CD4-positive, alpha-beta T cell treated with Interleukin-1 beta for 1 hour (primary cell): ENCODE measurements at places on chromosomes 7 and 10.

- no peak for DNase-seq
These were observed 205.9 kb upstream of the SEMA3D start for GRCh38 chr7:85392789-85393188.

DNA sequence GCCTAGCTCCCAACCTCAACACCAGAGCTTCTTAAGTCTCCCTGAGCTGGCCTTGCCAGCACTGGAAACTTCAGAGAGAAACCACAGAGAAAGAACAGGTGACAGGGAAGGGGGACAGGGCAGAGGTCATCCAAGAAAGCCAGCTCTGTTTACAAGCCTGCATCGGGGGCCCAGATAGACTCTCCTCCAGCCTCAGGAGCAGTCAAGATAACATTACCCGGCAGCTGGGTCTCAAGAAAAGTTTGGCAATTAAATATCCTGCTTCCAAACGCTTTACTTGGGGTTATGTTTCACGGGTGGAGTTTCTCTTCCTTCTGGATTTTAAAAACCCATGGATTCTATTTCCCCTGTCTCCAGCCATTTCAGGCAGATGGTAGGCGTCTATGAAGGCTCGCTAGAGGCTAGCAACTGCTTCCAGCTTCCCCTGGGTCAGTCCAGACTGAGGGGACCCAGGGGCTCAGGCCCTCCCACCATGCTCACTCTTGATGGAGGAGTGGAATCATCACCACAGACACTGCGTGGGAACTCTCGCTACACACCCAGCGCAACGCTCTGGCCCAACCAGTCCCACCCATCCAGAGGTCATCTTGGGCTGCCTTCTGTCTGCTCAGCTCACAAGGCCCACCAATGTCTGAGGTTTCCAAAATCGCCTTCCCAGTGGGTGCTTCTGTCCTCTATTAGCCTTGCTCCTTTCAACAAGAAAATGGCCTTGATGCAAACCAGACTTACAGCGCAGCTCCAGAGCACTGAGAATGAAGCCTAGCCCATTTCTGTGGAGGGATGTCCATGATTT is 48.8 kb downstream of the SH3PXD2A start:
- DNase-seq: no peak

- no peak for DNase-seq
These were observed 157.4 kb downstream of the NXPH1 start for GRCh38 chr7:8590791-8591190.

DNA sequence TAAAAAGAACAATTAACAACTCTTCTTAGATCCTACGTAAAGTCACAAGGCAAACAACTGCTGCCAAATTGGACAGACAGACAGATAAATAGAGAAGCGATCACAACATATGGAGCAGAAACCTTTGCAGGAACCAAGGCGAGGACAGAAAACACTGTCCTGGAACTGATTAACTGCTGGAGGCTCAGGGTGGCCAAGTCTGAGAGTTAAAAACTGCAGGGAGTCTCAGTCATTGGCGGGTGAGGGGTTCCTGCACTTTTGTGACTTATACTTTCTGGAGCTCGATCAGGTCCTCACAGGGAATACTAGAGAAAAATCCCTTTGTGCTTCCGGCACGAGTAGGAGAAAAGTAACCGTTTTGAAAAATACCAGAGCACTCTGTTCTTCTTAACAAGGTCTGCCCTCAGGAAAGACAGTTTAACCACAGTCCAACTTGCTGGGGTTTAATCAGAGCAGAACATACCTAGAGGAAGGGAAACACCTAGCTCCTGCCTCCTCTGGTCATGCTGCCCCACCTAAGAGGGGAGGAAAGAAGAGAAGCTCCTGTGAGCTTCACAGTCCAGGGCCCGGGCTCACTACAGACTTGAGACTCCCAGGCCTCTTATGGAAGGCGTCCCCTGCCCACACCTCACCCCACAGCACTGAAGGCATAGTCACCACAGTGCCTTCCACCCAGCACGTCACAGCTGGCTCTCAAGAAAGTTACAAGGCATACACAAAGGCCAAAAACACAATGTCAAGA is 74.9 kb downstream of the LARP4B start:
- DNase-seq: no peak

DNA sequence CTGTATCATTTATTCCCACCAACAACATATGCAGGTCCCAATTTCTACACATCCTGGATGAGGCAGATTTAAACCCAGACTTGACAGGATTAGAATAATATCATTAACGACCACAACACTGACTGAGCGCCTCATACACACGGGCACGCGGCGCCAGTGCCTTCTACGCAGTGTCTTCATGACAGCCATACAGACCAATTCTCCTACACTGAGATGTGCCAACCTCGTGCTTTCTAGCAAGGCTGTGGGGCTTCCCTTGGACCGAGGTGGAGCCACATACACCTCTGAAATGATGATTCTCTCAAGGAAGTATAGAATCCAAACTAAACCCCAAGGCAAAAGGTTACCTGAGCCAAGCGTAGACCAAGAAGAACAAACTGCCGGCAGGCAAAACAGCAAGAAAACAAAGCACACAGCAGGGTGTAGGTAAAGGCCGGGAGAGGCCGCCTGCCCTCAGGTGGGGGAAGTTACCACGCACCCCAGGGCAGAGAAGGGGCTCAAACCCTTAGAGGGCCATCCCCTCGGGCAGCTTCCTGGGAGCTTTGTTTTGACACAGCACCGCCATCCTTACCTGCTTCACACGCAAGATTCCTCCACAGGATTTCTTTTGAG is 75.8 kb downstream of the DLG5 start:
- DNase-seq: no peak

DNA sequence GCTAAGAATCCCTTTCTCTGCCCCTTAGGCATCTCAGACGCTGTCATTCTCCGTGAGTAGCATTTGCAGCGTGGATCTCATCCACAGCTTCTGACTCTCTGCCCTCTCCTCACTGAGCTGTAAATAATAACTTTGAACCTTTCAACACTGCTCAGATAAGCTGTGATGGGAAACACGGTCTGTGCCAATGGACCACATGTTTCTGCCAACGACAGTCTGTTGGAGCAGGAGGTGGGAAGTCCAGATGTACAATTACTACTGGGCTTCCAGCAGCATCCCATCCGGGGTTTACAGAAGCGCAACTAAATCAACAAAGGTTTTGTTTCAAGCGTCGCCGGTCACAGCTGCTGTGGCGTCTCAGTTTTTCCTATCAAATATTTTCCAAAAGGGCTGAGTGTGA is 1110.6 kb downstream of the TYW1 start:
- no peak for DNase-seq

DNA sequence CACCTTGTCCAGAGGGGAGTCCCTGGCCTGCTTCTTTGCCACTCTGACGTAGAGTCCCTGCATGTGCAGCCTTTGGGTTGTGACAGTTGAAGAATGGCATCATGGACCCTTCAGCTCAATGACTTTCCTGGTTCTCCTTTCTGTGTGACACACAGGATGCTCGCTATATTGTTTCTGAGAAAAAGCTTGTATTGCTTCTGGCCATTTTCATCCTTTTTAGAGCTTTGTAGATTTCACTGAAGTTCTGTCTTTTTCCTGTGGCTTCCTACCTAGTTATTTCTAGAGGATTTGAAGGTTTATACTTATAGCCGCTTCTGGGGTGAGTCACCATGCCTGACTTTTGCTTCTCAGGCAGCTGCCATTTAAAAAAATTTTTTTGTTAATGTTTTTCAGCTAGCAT is 27.0 kb downstream of the SND1 start:
- DNase-seq: no peak

DNA sequence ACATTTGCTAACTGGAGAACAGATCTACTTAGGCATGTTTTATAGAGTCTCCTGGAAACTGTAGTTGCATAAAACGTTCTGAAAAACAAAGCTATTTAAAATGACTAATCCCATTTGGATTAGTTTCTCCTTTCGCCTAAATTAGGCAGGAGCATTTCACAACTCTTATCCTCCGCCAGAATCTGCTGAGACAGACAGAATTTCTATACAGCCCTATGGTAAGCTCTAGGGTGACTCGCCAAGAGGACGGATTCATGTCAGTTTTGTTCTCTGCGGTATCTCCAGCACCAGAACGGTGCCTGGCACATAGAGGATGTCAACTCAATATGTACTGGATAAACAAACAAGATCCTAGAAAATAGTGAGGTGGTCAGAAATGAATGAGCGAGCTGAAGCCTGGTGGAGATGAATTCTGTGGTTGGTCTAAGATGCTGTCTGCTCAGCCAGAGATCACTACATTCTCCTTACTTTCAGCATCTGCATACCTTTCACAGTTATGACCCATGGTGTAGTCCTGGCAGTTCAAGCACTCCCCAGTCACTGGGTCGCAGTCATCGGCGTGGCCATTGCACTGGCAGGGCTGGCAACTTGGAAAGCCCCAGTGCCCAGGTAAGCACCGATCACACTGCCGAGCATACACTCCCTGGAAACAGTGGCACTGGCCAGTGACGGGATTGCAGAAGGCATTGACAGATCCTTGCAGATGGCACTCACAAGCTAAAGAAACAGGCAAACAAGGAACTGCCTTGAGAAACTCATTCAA is 44.0 kb downstream of the LAMB1 start:
- no peak for DNase-seq

DNA sequence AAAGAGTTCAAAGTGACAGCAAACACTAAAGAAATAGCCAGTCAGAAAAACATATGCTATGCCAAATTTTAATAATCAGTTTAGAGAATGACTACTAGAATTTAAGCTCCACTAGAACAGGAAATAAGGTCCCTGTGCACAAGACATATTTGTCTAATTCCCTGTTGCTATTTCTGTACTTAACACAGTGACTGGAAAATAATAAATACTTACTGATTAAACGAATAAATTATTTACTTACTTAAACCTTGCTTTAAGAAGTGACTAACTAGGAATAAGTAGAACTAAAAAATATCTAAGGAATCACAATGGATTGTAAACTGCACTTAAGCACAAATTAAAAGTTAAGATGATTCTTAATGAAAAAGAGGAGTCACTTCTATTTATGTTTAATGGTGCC is 22.3 kb downstream of the NPS start:
- DNase-seq: no peak

- DNase-seq: no peak
These were observed 305.4 kb upstream of the PODXL start for GRCh38 chr7:131861620-131862346.

DNA sequence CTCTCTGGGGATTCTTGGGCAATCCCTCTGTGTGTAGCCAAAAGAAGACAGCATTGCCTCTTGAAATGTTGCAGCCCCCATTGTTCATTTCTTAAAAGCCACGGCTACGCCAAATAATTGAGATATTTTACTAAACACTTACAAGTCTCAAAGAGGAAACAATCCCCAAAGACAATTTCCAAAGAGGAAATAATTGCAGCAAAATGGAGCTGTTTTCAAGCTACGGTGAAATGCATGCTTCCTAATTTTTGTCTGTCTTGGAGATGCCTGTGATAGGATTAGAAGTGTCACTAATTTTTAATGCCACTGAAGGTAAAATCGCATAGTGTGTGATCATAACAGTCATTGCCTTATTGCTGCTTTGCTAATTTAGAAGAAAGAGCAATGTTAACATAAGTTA is 72.9 kb upstream of the NAMPT start:
- DNase-seq: no peak

DNA sequence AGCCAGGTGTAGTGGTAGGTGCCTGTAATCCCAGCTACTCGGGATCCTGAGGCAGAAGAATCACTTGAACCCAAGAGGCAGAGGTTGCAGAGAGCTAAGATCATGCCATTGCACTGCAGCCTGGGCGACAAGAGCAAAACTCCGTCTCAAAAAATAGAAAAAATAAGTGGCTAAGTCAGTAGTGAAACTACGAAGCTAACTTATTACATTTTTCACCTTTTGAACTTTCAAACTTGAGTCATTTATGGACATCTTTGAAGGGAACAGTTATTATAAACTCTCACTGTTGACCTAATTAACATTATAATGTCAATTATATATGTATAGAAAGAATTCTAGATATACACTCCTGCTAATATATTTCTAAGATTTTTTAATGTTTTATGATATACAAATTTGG is 541.5 kb upstream of the C7orf33 start:
- no peak for DNase-seq

GRCh38 chr7:7830122-7830878 is 111.9 kb upstream of the RPA3 start:
- DNase-seq: no peak

GRCh38 chr10:110387617-110387982 is 82.9 kb upstream of the SMNDC1 start:
- no peak for DNase-seq

DNA sequence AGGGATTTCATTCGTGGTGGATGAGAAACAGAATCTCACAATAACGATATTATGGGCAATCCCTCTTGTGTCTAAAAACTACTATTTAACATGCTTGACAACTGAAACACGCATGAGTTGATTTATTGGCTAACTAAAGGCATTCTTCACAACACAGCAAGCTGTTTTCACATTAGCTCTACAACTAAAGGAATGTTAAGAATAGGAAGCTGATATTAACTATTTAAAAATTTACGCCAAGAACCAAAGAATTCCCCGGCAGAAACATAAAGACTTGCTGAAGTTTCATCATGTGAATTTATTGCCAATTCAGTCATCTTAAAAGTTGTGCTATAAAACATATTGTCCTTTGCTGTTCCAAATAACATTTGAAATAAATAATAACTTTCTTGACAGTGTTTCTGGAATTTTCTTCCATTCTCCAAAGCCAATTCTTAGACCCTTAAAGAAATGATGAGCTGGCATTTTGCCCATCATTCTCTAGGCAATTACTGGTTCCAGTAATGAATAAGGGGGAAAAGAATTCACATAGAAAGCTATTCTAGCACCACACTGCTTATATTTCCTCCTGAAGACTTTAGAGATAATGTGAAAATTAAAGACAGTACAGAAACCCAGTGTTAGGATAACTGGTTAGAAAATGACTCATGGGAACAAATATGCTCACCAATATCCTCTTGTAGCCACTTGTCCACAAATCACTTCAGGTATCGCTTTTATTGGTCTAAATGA is 233.1 kb downstream of the PARD3 start:
- DNase-seq: no peak

DNA sequence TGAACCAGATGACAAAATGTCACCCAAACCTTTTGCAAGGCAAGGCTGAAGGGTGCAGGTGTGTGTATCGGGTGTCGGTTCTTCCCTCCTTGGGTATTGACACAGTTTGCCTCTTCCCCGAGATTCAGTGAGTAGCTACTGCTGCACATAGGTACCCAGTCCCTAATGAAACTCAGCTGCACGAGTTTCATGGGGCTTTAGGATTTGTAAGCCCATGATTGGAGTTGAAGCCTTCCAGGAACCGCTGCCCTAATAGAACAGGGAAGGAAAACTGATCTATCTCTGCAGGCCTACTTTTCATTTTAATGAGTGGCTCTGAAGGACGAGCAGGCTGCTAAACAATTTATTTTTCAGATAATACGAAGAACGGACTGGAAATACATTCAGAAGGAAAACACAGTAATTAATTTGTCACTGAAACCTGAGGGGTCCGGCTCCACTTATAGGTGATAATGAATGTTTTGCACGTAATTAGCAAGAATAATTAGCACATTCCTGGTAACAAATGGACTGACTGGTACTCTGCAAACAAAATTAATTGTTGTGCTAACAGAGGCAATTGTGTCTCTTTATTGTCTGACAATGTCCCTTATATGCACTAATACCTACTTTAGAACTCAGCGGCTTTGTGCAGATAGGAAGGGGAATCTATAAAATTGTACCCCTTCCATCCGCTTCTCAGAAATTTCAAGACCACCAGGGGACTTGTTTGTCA is 49.6 kb upstream of the FZD8 start:
- DNase-seq: no peak

- DNase-seq: peak; percentile 43
These were observed 77.8 kb upstream of the ATP6V0A4 start for GRCh38 chr7:138875794-138876193.

GRCh38 chr10:47175181-47176123 is 124.5 kb upstream of the GDF10 start:
- DNase-seq: no peak

GRCh38 chr10:19316204-19316870 is 267.7 kb downstream of the MALRD1 start:
- no peak for DNase-seq
